Neural progenitor cell (in vitro differentiated cells): ENCODE measurements at places on chromosomes 12 and 14.
A peak's percentile ranks its signal among the peaks of the same experiment; 100 is the strongest.

DNA sequence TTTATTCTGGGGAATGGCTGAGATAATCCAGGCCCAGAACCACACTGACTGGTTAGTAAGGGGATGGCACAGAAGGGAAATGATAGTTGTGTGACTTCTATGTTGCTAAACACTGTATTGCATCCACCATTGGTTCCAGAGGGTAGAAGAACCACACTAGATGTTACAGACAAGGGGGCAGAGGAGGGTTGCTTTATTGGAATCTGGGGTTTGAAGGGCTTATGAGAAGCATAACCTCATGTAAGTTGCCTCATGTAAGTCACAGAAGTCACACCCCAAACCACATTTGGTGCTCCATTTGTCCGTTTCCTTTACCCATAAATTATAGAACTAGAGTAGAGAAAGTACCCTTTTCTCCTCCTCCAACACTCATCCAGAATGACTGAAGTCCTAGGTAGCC is 5.5 kb upstream of the PSMA6 start:
- no peak for DNase-seq

DNA sequence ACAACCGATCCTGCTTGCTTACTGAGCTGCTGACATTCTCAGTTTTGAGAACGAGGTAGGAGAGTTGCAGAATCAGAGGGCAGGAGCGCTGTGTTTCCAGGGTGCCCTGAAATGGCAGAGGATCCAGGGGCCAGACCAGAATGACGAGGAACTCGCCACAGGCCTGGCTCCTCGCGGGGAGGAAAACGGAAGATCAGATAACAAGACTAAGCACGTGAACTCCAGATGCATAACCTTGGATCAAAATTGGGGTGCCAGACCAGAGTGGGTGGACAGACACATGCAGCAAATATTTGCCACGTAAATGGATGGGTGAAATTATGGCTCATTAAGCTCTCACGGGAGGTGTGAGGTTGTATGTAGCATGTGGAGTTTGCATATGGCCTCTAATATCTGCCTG is 46.5 kb downstream of the ELK3 start:
- DNase-seq = no peak

- DNase-seq = no peak
Measured at GRCh38 chr14:96627386-96627785, 125.2 kb downstream of the PAPOLA start.

DNA sequence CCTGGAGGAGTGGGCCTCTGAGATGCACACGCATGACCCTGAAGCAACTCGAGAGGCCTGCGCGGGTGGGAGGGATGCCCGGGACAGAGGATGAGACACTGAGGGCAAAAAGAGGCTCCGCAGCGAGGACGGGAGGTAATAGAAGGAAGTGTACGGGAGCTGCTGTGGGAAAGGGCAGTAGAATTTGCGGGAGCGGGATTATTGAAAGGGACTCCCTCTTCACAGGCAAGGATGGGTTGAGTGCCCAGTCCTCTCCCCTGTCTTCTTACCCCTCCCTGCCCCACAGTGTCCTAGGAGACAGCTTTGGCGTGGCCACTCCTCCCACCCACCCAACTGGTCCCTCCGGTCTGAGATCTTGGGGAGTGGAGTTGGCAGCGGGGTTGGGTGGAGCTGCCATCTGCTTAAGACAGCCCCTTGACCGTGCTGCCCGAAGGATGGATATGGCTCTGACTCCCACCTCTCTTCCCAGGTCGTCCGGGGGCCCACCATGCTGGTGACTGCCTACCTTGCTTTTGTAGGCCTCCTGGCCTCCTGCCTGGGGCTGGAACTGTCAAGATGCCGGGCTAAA is 15.7 kb upstream of the ESPL1 start:
- no peak for DNase-seq

GRCh38 chr14:91918186-91918883 is 29.2 kb downstream of the FBLN5 start:
- no peak for DNase-seq

GRCh38 chr12:108337235-108338223 is 1.6 kb downstream of the CMKLR1 start:
- DNase-seq = peak; percentile 53

- DNase-seq = peak; percentile 54
Measured at GRCh38 chr12:96810477-96810876, 96.6 kb upstream of the NEDD1 start.

GRCh38 chr12:120771097-120771496 is 45.5 kb downstream of the ACADS start:
- DNase-seq = peak; percentile 79

- DNase-seq = no peak
Measured at GRCh38 chr12:17371491-17372215, 718.3 kb downstream of the RERGL start.

GRCh38 chr12:98968896-98969295 is 323.8 kb downstream of the APAF1 start:
- DNase-seq = no peak

DNA sequence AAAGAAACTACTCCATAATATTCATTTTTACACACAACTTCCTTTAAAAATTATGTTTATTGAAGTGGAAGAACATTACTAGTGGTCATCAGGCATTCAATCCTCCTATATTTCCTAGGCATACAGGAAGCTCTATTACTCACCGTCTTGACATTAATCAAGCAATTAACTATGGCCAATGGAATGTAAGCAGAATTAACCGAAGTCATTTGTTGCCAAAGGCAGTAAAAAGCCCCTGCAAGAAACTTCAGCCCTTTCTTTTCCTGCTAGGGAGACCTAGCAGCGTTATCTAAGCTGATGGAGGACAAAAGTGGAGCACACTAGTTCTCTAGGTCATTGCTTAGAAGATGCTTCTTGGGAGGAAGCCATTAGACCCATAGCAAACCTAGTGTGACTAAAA is 399.6 kb downstream of the KCNH5 start:
- DNase-seq = no peak

DNA sequence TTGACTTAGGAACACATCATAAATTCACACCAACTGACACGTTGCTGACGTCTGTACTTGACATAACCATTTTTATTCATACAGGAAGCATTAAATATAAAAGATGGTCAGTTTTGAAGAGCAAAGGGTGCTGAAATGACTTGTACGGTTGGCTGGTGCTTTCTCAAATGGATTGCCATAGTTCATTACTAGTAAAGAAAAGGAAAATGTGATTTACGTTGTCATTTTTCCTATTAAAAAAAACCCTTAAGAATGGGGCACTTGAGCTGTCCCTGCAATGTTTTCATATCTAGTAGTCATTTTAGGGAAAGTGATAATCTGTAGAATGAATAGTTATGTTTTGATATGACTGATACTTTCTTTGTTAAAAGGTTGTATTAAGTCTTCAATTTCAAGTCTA is 22.5 kb upstream of the MANSC4 start:
- DNase-seq = no peak

GRCh38 chr14:30527196-30527595 is 31.8 kb upstream of the G2E3 start:
- DNase-seq = no peak

GRCh38 chr12:123478762-123479161 is 20.8 kb downstream of the SNRNP35 start:
- no peak for DNase-seq
